Activated CD4-positive, alpha-beta T cell treated with anti-CD3 and anti-CD28 coated beads for 24 hours (primary cell): ENCODE measurements at places on chromosomes 5 and 9.

DNA sequence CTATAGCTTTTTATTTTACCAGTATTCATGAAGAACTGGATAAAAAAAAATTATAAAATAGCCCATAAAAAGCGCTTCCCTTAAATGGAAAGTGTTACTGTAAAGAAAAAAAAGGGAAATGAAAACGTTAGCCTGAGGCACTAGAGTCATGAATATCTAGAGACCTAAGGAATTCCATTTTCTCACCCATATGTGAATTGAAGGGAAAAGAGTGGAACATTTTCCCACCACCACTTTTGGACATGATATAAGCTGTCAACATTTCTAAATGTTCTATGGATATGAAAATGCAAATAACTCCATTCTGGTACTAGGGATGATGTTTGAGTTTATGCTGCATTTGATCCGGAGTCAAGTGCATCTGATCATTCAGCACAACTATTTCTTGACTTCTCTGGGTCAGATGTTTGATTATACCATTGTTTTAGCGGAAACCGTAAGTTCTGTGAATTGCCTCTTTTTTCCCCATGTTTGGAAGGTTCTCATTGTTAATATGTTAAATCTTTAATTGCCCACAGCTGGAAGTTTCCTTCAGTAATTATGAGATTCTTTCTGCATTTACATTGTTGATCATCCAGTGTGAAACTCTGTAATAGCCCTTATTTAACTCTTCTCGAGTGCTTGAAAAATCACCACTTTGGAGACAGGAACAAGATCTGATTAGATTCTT is 467.4 kb upstream of the SEMA6A start:
- DNase-seq = no peak

- DNase-seq = no peak
These were observed 987 bp downstream of the FBXW5 start for GRCh38 chr9:136943291-136944211.

DNA sequence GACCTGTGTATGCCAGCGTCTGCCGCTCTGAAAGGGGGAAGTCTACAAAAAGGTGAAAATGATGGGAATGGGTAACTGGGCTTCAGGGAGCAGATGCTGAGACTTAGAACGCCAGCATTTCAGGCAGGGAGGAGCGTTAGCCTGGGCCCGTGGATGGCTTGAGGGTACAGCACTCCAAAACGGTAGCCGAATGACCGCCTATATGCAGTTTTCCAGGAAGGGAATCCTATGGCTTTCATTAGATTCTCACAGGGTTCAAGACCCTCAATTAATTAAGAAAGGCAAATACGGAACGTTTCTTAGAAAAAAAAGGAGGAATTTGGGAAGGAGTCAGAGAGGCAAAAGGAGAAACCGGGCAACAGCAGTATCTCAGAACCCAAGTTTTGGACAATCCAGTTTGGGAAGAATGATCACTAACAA is 639 bp downstream of the AMACR start:
- DNase-seq = no peak

DNA sequence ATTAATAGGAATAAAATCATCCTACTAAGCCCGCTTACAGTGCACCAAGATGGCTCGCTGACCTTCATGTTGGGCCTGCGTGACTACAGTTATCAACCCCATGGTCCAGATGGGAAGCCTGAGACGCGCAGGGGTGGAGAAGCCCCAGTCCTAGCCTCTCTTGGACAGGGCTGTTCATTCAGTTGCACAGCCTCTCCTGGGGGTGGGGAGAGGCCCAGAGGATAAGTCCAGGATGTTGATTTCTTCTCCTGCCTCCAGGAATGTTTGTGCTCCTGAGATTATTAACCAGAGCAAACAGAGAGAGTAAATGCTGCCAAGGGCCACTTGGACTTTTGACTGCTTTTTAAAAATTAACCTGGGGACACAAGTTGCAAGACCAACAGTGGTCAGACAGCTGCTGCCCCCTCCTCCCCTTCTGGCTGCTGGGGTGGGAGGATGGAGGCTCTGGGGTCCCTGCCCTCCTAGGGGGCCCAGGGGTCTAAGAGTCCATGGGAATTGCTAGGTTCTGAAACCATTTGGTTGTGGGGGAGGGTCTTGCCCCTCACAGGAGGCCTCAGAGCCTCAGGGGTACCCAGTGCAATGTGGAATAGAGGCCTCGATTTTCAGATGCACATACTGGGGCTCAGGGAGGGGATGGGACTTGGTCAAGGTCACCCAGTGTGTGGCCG is 2.8 kb upstream of the AMBP start:
- DNase-seq = no peak

GRCh38 chr5:22591461-22591860 is 261.7 kb downstream of the CDH12 start:
- DNase-seq = no peak

- no peak for DNase-seq
These were observed 138.4 kb downstream of the DOCK8 start for GRCh38 chr9:353077-353476.

- no peak for DNase-seq
These were observed 338.6 kb downstream of the EBF1 start for GRCh38 chr5:158761161-158761560.

DNA sequence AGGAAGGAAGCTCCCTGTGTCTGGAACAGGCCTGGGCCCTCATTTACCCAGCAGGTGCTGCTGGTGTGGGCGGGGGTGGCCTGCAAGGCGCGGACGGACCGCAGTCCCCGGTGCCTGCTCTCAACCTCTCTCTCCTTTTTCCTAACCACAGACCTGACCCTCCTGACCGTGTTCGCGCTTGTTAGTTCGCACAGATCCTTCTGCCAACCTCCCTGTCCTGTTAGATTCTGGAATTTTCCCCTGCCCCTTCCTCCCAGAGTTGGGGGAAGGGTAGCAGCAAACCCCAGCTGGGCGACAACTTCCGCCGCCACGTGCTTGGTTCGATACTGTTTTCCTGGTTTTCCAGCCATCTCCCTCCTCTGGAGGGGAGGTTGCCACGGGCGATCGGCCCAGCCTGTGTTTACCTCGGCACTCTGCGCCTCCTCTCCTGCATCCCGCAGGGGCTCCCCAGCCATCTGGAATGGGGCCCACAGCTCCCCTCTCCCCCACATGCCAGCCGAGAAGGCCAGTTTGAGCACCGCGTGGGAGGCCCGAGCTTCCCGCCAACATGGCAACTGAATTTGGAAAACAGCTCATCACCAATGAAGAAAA is 70.8 kb upstream of the UNC5A start:
- DNase-seq = no peak

GRCh38 chr5:61184708-61185107 is 22.4 kb upstream of the SMIM15 start:
- DNase-seq = no peak

DNA sequence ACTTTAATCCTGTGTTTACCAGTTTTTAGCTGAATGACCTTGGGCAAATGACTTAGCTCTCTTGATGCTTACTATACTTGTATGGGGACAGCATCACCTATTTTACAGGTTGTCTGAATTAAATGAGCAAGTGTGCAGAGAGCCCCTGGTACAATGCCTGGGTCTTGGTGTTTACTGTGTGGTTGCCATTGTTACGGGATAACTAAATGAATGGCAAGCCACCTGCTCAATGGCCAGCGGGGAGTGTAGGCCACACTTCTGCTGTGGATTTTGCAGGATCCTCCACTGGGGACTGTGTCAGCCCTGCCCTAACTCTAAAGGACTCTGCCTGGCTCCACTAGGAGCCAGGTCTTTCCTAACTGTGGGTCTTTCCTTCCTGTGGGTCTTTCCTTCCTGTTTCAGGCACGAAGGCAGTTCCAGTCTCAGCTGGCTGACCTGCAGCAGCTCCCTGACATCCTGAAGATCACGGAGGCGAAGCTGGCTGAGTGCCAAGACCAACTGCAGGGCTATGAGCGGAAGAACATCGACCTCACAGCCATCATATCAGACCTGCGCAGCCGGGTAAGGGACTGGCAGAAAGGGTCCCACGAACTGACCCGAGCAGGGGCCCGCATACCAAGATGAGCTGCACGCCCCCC is 10.3 kb upstream of the GLE1 start:
- DNase-seq = no peak

GRCh38 chr9:9719373-9720112 is 893.3 kb downstream of the PTPRD start:
- DNase-seq = no peak

- no peak for DNase-seq
These were observed 12.0 kb downstream of the FOXD1 start for GRCh38 chr5:73436535-73437100.

GRCh38 chr5:169547508-169547907 is 36.1 kb upstream of the SPDL1 start:
- DNase-seq = no peak

DNA sequence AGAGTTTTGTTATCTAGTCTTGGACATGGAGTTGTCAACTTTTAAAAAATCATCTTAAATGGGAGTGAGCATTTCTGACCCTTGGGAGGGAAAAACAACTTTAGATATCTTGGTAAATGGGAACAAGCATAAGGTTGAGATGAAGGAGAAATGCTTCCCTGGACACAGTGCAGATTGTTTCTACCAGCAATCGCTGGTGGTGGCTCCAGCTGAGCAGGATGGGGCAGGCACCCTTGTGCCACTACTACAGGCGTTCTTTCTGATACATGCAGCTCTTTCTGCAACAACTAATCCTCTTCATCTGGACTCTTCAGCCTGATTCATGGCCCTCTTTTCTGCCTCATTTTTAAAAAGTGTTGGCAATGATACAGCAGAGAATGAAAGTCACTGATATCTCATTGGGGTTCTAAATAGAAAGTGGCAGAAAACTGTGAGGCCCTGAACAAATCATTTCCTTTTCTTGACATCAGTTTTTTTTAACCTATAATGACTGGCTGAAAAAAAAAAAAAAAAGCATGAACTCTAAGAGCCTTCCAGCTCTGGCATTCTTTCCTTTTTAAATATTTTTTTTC is 409.4 kb upstream of the PTGER4 start:
- no peak for DNase-seq

DNA sequence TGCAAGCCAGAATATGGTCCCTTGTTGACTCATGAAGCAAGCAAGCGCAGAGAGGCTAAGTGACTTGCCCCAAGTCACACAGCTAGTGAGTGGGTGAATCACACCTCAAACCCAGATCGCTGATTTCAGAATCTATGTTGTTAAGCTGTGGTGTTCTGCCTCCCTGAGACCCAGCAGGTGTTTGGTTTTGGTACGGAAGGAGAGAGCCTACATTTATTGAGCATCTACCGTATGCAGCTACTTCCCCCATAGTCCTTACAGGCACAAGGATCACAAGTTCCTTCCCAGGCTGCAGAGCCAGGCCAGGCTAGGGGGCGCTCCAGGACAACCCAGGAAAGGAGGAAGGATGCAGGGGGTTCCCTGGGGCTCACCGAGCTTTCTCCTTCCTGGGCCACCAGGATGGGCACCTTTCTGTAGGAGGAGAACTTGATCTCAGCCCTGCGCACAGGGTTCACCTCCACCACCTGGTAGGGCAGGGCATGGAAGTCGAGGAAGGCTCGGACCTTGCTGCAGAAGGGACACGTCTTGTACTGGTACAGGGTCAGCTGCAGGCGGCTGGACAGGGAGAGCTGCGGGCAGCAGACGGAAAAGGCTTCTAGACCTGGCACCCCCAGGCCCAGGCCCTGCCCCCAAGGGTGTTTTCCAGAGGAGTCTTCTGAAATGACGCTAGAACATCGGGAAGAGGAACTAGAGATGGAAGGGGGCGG is 2.5 kb downstream of the PTGES2 start:
- peak; percentile 31 for DNase-seq

- DNase-seq = no peak
These were observed 150.2 kb downstream of the TRIM32 start for GRCh38 chr9:116837018-116837989.
